Activated CD4-positive, alpha-beta T cell treated with anti-CD3 and anti-CD28 coated beads, Interleukin-2, Interleukin-6, amounts not matched to agents 100 ng/mL and 50 ng/mL, durations not matched to agents 16 hours and 8 hours (primary cell): ENCODE measurements at places on chromosomes 5 and 9.

- no peak for DNase-seq
Observed at GRCh38 chr9:106587042-106587441, 275.9 kb upstream of the ZNF462 start.

DNA sequence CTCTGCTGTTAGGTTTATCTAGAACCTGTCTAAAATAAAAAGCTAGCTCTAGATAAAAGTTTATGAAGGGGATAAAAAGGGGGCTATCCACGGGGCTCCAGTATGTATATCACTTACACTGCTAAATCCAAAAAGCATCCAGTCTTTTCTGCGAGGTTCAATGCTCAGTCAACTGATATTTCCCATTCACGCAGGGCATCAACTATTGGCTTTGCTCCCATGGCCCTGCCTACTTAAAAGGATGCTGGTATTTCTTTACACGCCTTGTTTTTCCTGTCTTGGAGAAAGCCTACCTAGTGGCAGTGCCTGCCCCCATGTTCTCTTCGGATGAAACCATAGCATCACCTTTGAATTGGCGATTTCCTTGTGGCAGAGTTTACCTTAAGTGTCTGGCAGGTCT is 8.1 kb downstream of the SPRY4 start:
- DNase-seq = no peak

GRCh38 chr9:87873607-87874303 is 8.9 kb upstream of the SPATA31E1 start:
- no peak for DNase-seq

GRCh38 chr5:93589829-93590215 is 6.8 kb downstream of the NR2F1 start:
- no peak for DNase-seq

DNA sequence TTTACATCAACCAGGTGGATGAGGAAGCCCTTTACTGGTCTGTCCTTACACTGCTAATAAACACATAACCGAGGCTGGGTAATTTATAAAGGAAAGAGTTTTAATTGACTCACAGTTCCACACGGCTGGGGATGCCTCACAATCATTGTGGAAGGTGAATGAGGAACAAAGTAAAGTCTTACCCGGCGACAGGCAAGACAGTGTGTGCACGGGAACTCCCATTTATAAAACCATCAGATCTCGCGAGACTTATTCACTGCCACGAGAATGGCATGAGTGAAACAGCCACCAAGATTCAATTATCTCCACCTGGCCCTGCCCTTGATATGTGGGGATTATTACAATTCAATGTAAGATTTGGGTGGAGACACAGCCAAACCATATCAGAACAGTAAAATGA is 67.3 kb upstream of the GRAMD2B start:
- no peak for DNase-seq

GRCh38 chr9:122158202-122158601 is 1.4 kb downstream of the NDUFA8 start:
- peak; percentile 50 for DNase-seq

DNA sequence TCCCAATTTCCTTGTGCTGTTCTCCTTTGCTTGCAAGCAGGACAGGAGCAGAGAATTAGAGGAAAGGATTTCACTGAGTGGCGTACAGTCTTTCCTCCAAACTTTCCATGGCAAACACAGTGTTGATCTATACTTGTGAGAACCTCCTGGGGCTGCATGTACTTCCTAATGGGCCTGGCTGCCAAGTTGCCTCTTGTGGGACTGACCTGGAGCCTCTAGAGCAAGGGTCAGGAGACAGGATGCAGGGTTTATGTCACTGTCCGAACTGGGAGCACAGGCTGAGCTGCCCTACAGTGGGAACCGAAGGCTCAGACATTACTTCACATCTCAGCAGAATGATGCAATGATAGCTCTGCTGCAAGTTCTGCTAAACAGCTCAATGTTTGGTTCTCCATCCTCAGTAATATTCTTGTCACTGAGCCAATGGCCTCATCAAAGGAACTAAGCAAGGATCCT is 102.3 kb downstream of the ENC1 start:
- DNase-seq = no peak

DNA sequence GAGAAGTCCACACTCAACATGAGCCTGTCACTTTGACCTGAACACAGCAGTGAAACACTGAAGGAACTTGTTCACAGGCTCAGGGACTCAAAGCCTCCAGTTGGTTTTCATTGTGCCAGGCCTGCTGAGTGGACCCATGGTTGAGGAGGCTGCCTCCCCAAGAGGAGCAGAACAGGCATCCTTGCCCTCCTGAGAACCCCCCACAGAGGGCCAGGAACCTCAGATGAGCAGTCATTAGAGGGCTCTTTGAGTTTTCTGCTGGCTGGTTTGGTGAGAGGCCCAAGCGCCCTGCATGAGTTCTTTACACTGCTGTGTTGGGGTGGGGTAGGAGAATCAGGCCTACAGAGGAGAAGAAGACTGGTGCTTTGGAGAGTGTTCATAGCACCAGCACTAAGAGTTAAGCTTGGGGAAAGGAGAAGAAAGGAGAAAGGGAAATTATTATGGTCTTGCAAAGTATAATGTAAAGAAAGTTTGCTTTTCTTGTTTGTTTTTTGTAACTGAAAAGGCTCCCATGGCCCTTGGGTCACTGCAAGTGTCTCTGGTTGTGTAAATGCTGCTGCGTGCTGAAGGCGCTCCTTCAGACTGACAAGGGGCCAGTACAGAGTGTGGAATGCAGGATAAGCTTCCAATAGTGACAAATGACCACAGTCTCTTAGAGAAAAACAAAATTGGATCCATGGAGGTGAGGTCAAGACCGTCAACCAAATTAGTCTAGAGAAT is 100.2 kb downstream of the PDE8B start:
- no peak for DNase-seq

DNA sequence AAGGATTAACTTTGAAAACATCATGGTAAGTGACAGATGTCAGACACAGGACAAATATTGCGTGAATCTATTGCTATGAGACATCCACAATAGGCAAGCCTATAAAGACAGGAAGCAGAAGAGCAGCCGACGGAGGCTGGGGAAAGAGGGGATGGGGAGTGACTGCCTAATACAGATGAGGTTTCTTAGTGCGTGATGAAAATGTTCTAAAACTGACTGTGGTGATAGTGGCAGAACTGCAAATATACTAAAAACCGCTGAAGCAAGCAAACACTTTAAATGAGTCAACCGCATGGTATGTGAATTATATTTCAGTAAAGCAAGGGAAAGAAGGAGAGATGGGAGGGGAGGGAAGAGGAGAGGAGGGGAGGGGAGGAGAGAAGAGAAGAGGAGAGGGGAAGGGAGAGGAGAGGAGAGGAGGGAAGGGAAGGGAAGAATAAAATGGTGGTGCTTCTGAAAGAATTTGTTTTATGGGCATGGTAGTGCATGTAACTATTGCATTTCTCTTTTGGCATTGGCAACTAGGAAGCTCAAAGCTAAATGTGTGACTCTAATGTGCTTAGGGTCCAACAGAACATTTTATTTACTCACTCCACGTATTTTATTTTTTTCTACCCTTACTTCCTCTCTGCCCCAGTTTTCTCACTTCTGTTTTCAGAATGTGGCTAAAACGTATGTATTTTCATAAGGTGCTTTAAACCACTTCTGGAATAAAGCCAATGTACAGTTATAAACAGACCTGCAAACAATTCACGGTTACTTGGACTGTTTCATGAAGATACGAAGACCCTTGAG is 21.3 kb downstream of the AKNA start:
- peak; percentile 72 for DNase-seq

- no peak for DNase-seq
Observed at GRCh38 chr5:179119415-179120170, 59.4 kb downstream of the ZNF354C start.

- DNase-seq = no peak
Observed at GRCh38 chr5:51986733-51987132, 603.5 kb downstream of the ISL1 start.

GRCh38 chr5:154829589-154830218 is 20.7 kb downstream of the FAXDC2 start:
- DNase-seq = peak; percentile 43

- DNase-seq = no peak
Observed at GRCh38 chr9:136927343-136928271, 16.9 kb downstream of the FBXW5 start.

DNA sequence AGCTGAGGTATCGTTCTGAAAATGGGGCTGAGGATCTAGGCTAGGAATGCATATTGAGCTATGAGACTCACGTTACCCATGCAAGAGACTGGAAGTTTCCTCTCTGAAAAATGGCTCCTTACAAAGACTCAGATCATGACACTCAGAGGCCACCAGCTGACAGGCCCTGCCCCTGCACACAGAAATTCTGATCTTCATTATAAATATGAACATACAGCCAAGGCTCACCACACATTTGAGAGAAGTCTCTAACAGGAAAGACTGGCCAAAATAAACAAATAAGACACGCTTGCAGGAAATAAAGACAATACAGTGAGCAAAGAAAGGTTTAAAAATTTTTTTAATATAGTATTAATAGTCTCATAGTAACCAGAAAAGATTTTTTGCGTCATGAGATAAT is 365.9 kb downstream of the NFIB start:
- no peak for DNase-seq

DNA sequence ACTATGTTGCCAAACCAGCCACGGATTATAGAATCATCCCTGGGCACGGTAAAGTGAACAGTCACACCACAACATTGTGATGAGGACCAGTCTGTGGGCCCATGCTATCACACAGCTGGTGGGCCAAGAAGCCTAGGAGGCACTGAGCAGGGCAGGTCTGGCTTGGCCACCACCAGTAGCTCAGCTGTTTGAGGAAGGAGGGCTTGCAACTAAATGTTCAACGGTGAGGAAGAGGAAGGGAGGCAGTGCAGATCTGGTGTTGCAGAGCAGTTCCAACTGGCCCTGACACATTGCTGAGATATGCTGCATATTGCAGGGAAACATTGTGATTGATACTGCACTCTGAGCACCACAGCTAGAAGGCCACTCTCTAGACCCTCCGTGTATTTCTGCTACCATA is 77.9 kb upstream of the ATG10 start:
- no peak for DNase-seq

- no peak for DNase-seq
Observed at GRCh38 chr5:55665065-55665464, 47.1 kb downstream of the SLC38A9 start.

GRCh38 chr5:80867233-80867632 is 92.9 kb upstream of the RASGRF2 start:
- DNase-seq = peak; percentile 77

DNA sequence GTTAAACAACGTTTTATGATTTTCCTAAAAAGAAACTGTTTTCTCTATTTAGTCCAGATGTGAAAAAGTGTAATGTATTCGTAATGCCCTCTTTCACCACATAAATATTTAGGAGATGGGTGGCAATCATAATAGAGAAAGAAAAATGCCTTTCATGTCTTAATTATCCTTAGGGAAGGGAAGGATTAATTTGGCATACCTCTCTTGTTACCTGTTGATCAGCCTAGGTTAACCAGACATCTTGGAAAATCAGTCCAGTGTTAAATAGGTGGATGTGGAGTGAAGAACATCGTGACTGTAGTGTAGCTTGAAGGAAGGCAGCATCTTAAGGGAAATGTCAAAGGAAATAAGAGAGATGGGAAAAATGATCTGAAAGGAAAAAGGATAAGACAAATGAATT is 76.2 kb downstream of the NNT start:
- no peak for DNase-seq

GRCh38 chr9:10127867-10128266 is 484.9 kb downstream of the PTPRD start:
- DNase-seq = no peak

GRCh38 chr9:38651400-38652042 is 31.1 kb upstream of the ANKRD18A start:
- no peak for DNase-seq

DNA sequence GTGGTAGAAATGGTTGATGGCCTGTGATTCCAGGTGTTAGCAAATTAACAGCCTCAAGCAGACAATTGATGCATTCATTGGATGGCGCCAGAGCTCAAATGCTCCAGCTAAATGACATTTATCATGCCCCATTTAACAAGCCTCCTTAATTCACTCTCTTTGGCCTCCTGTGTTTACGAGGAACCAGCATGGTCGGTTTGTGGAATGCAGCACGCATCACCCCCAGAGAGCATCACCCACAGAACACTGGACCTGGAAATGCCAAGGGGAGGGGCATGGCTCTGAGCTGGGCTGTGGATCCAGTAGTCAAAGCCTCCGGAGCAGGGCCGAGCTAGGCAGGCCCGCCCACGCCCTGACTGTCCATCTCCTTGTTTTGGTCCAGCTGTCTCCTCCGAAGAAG is 434.0 kb downstream of the GADD45G start:
- DNase-seq = no peak

DNA sequence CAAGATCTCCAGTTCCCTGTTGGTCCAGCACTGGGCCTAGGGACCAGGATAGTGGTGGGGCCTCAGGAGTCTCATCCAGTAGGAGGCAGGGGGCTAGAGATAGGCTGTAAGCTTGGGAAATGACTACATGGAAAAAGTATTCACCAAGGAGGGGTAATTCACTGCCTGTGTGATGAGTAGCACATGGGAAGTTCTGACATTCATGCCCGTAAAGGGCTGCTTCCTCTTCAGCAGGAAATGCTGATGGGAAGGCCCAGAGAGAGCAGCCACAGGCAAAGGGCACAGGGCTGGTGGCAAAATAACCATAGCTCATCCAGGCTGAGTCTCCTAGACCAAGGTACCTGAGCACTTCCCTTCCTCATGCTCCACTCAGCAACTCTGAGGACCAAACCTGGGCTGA is 23.1 kb upstream of the FRRS1L start:
- no peak for DNase-seq

- DNase-seq = no peak
Observed at GRCh38 chr9:10704720-10705119, 91.9 kb upstream of the PTPRD start.

DNA sequence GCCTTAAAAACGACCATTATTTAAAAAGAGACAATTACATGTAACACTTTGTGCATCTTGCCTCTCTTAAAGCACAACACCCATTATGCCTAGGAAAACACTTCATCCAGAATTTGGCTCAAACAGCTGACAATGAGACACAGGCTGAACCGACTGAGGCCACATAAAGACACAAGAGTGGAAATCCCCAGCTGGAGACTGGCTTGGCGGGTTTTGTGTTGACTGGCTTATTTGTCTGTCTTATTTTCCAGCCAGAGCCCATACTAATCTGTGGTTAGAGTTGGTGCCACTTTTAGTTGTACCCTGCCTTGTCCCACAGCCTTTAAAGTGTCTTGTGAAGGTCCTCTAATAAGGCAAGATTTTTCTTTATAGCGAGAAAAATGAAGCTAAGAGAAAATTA is 21.2 kb downstream of the TRIM14 start:
- peak; percentile 85 for DNase-seq

GRCh38 chr9:70639853-70640814 is 225.7 kb upstream of the KLF9 start:
- DNase-seq = peak; percentile 45

GRCh38 chr5:74942622-74943286 is 76.6 kb upstream of the FAM169A start:
- DNase-seq = no peak

- no peak for DNase-seq
Observed at GRCh38 chr9:106653213-106653612, 209.8 kb upstream of the ZNF462 start.

GRCh38 chr5:177232358-177232757 is 71.2 kb downstream of the RAB24 start:
- DNase-seq = no peak

GRCh38 chr9:100229136-100229535 is 123.6 kb downstream of the TEX10 start:
- DNase-seq = no peak

GRCh38 chr5:115484368-115484767 is 60.2 kb downstream of the FEM1C start:
- no peak for DNase-seq

GRCh38 chr9:15282567-15283285 is 24.3 kb downstream of the TTC39B start:
- no peak for DNase-seq

GRCh38 chr5:10578869-10579268 is 15.0 kb downstream of the ANKRD33B start:
- DNase-seq = no peak
